Muscle of leg (tissue), 16 donors: ENCODE measurements at places on chromosomes 13 and 19. TPM values are rescaled to one million over a fixed set of nuclear protein-coding genes. Genes with fewer than 3 reads are reported as not detected.

Gene SCEL
- total RNA-seq, result 0.04 TPM

Gene CCDC8
- 73.9 TPM for total RNA-seq

Gene RASGRP4
- total RNA-seq, result 0.98 TPM

Gene CYP4F8
- total RNA-seq, result not detected

Gene HRC
- 105 TPM for total RNA-seq

Gene GPR18
- total RNA-seq, result 0.04 TPM

Gene IL12RB1
- total RNA-seq, result 0.22 TPM

Gene CKM
- total RNA-seq, result 2,005 TPM

Gene APOC4
- total RNA-seq, result not detected

Gene PLPPR3
- 0.35 TPM for total RNA-seq

Gene RYR1
- 145 TPM for total RNA-seq

Gene SELENOV
- 0.13 TPM for total RNA-seq

Gene ZIC5
- not detected for total RNA-seq

Gene COX7A1
- 185 TPM for total RNA-seq

Gene CLEC4M
- total RNA-seq, result not detected

Gene FAM98C
- total RNA-seq, result 9.0 TPM

Gene CD70
- 1.4 TPM for total RNA-seq

Gene NBEA
- 18.0 TPM for total RNA-seq

Gene CYP4F2
- total RNA-seq, result not detected

Gene ZNF418
- 14.1 TPM for total RNA-seq

Gene KIR3DL2
- not detected for total RNA-seq
